ENCODE measurements at places on chromosomes 7 and 10.

DNA sequence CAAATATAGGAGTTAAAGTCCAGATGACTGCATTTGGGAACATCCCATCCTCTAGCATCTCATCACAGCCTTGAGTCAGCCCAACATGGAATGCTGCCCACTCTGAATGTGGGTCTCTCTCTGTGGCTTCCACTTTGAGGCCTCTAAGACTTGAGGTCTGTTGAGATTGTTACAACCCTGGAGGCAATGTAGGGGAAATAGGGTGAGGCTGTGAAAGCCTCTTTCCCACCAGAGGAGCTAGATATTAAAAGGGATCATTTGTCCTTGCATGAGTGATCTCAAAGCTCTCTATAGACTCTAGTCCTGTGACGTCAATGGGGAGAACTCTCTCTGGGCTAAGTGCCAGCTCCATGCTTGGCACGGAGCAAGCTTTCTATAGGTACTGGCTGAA, 6.4 kb upstream of the GOLGA7B start:
- DNase-seq, result no peak

DNA sequence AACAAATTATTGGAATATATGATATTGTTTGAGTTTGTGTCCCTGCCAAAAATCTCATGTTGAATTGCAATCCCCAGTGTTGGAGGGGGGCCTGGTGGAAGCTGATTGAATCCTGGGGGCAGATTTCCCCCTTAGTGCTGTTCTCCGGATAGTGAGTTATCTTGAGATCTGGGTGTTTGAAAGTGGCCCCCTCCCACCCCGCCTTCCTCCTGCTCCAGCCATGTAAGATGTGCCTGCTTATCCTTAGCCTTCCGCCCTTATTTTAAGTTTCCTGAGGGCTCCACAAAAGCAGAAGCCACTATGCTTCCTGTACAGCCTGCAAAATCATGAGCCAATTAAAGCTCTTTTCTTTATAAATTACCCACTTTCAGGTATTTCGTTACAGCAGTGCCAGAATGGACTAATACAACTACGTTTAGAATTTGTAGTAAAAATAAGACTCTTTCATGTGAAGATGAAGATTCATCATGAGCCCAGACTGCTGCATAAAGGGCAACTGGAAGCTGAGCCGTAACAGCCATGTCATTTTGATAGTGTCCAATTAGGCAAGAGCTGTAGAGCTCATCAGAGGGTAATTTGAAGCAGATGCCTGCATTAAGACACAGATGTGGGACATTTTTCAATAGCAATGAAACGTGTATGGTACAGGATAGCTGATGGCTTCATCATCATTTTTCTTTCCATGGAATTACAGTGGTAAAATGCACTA, 1007.2 kb downstream of the REEP3 start:
- no peak for DNase-seq

- no peak for DNase-seq
Measured at GRCh38 chr7:22663721-22664120, 63.3 kb upstream of the IL6 start.

DNA sequence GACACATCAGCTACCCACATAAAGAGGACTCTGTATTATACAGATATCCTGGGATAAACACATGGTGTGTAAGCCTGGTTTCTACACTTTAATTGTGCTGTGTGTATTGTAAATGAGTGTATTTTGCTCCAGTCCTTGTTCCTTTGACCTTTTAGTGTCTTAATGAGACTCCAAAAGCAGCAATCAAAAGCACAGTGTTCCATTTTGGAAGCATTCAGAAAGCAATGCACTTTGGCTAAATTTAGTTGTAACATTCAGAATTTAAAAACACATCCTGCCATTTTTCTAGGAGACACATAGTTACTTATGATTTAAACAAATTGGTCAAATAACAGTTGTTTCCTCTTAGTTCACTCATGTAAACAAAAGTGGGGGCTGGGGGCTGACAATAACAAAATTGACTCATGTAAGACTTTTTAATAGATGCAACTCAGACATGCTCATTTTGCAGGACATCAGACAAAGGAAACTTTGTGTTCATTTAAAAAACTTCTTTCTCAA, 122.2 kb downstream of the GPR37 start:
- DNase-seq, result no peak

- no peak for DNase-seq
Measured at GRCh38 chr10:124383496-124383895, 35.2 kb downstream of the OAT start.

GRCh38 chr7:158098125-158099030, 489.2 kb downstream of the PTPRN2 start:
- no peak for DNase-seq

DNA sequence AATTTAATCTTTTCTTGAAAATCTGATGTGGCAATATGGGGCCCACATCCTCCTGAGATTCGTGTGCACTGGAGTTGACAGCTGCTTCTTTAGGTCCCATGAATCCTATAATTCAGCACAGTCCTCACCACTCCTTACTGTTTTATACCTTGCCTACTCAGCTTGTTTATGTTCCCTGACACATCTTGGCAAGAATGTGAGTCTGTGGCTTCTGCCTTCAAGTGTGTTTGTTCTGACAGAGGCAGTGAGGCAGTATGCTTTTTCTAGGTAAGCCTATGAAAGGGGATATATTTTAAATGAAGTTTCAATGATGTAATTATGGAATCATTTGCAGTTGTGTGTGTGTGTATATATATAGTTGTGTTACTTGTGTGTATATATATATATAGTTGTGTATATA, 106.4 kb downstream of the AMPH start:
- no peak for DNase-seq

DNA sequence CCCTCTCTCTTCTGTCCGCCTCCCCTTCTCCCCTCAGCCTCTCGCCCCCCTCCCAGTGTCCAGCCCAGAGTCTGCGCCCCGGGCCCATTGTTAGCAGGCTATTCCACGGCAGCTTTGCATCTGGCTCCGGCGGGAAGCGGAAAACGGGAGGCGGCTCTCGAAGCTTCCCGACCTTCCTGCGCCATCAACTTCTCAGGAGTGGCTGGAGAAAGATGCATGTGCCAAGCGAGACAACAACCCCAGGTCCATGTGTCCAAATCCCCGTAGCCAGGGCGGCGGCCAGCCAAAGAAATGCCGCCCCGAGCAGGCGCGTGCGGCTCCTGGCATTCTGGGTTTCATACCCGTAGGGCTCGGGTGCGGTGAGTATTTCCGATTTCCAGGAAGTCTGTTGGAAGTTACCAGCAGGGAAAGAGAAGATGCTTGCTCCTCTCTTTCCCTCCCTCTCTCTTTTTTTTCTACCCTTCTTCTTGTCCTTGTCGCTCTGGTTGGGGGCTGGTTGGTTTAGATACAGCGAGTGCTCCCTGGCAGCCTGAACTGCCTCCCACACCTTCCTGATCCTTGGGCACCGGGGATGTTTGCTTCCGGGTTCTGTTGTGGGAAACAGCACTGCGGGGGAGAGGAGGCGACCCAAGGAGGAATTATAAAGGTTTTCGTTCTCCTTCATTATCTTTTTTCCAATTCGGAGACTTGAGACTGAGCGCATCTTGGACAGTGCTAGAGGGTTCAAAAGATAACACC, 1.2 kb upstream of the HOXA2 start:
- no peak for DNase-seq

DNA sequence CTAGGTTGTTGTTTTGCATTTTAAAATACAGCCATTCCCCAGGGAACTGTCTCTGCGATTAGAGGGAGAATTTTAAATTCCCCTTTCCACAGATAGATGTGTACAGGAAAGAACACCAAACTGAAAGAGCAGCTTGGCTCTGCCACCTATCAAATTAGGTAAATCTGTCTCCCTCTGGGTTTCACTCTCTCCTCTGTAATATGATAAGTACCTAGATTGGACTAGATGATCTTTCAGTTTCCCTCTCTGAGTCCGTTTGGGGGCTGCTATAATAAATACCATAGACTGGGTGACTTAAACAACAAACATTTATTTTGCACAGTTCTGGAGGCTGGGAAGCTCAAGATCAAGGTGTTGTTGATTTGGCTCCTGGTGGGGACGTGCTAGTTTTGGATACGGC, 186.0 kb downstream of the KIF20B start:
- no peak for DNase-seq

DNA sequence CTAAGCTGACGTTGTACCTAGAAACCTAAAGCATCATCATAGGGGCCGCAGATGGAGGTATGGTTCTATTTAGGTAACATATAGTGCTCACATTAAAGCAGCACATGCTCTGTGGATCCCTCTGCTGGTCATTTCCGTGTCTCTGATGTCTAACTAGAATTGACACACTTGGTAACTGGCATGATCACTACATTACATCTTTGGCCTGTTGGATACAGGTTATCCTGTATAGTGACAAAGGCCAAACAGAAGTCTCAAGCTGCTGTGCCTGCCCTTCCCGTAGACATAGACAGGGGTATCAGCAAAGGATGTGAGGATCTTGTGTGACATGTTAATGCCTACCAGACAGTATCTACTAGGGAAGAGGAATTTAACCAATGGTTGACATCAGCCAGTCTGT, 51.2 kb downstream of the KIF5B start:
- no peak for DNase-seq

- no peak for DNase-seq
Measured at GRCh38 chr7:30975256-30975899, 11.6 kb downstream of the GHRHR start.

DNA sequence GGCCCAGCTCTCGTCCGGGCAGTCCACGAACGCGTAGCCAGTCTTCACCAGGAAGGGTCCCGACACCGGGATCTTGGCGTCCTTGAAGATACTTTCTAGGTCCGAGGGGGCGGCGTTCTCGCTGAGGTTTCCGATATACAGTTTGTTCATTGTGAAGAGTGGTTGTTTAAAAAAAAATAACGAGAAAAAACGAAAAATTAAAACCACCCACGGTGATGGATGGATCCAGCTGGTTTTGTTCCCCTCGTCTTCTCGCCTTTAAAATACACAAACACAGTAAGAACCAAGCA, 385 bp downstream of the IGF2BP3 start:
- no peak for DNase-seq

DNA sequence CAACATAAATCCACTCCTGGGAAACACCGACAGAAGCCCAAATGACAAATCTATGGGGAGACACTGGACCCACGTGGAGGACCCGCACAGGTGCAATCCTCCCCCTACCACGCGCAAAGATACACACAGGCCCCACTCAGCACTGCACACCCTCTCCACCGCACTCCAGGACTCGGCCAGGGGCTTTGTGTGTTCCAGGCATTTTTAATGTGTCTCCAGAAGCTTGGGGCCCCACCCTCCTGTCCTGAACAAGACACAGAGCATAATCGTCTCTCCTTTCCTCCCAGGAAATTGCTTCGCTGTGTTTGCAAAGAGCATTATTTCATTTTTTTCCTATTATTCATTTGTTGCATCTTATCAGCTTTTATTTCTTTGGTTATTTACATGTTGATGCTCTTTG, 82.8 kb downstream of the GLI3 start:
- DNase-seq, result no peak

- DNase-seq, result no peak
Measured at GRCh38 chr7:74709880-74710671, 52.6 kb downstream of the GTF2I start.

DNA sequence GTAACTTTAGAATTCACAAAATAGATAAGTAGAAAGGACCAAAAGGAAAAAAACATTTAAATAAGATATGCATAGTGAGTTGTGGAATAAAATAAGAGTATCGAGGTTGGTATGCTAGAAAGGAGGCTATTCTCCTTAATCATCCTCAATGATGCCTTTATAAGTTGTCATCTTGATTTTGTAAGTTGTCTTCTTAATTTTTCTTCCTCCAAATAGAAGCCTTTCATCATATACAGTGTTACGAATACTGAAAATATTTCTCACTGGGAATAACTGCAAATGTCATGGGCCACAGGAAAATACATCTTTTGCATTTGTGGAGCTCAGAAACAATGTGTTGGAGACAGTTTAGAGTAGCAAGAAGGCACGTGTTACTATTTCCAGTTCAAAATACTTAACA, 31.5 kb upstream of the PRTFDC1 start:
- DNase-seq, result no peak

DNA sequence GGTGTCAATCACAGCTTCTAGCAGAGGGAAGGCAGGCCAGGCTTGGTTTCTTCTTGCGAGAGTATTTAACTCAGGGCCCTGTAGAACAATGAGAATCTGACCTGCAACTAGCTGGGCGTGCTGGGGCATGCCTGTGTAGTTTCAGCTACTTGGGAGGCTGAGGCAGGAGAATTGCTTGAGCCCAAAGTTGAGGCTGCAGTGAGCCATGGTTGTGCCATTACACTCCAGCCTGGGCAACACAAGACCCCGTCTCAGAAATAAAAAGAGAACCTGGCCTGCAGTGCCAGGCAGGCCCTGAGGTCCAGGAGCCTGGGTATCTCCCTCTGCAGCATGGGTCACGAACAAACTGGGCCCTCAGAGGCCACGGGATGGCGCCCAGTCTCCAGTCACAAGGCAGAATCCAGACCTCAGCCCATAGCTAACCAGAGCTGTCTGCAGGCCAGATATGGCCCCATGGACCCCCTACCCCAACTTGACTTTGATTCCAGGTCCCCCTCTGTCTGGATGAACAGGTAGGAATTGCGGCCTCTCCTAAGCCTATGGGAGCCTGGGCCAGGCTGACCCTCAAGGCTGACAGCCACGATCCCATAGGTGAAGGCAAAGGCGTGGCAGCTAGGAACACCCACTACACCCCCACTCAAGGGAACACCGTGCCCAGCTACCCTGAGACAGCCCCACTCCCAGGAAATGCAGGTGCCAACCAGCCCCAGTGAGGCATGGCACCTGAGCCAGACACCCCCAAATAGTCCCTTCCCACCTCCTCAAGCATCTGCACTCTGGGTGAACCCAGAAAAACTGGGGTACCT, 102.7 kb upstream of the TNRC18 start:
- no peak for DNase-seq

- no peak for DNase-seq
Measured at GRCh38 chr7:50562136-50562535, 3.1 kb downstream of the DDC start.

DNA sequence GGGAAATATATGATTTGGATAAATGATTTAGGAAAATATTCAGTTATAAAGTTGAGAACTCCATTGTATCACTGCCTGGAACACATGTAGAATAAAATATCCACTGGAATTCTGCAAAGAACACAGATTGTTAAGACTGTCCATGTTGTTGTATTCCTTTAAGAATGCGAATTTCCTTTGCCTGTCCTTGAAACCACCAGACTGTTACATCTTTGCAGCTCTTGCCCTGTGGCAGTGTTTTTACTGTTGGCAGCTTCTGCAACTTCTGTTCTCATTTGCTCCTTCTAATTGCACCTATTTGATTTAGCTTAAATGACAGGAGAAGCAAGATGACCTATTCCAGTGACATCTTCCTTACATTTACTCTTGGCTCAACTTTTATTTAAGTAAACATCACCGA, 39.7 kb downstream of the MALSU1 start:
- no peak for DNase-seq

- no peak for DNase-seq
Measured at GRCh38 chr7:85638394-85638793, 451.5 kb upstream of the SEMA3D start.

DNA sequence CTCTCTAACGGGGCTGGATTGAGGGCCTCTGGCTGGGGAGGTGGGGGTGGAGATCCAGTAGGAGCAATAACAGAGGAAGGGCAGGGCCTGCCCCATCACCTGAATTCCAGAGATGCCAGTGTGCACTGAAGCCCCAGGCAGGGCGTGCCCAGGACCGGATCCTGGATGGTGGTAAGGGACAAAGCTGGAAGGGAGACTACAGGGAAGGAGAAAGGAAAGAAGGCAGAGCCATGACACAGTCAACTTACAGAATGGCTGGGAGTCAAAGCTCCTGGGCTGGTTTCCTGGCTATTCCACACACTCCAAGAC, 666 bp downstream of the TMEM139 start:
- no peak for DNase-seq

GRCh38 chr7:120985130-120985758, 3.3 kb upstream of the CPED1 start:
- no peak for DNase-seq

GRCh38 chr10:12380999-12381398, 31.7 kb downstream of the CAMK1D start:
- DNase-seq, result no peak
